ENCODE measurements at places on chromosomes 11 and 22. TPM values are rescaled to one million over a fixed set of nuclear protein-coding genes. Genes with fewer than 3 reads are reported as not detected.

The NCAM1 gene
- 17.9 TPM for total RNA-seq

The SAA1 gene
- total RNA-seq = 78.1 TPM

GRCh38 chr11:7307836-7308235 is 56.1 kb downstream of the SYT9 start:
- DNase-seq = no peak

DNA sequence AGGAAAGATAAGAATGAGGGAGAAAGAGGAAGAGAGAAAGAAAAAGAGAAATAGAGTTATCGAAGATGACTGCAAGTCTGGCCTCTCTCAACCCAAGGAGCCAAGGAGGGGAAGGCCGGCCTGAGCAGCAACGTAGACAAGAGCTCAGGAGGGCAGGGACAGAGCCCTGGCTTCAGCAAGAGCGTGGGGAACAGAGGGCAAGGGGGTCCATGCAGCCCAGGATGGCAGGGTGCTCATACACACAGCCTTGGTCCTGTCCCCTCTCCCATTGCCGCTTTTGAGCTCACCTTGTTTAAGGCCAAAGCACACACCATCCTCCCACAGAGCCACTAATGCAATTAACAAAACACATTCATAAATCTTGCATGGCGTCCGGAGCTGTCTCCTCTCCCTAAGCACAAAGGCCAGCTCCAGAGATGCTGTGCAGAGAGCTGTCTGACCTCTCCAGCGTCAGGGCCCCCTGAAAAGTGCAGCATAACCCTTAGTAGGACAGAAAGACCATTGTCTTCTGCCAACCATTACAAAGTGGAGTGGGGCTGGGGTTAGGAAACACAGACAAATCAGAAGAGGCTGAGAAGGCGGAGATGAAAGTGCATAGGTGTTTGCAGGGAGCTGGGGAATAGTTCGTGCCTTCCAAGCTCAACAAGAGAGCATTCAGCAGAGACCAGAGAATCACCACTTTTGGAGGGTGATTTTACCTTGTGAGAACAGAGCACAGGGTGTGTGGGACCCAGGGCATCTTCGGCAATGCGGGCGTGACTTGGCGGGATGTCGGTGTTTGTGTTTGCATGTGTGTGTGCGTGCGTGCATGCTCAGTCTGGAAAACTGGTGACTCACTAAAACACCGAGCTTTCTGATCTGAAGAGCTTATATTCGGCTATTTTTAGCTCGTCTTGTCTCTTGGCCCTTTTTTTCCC is 28.2 kb upstream of the JAM3 start:
- no peak for DNase-seq

- DNase-seq = no peak
Observed at GRCh38 chr11:707817-708420, 1.9 kb downstream of the EPS8L2 start.

- DNase-seq = no peak
Observed at GRCh38 chr22:32204040-32204855, 625 bp downstream of the RFPL2 start.

- no peak for DNase-seq
Observed at GRCh38 chr11:1373536-1374214, 16.1 kb upstream of the BRSK2 start.
